Stimulated activated CD4-positive, alpha-beta T cell treated with anti-CD3 and anti-CD28 coated beads, Interleukin-1b, Interleukin-23, amount 100 ng/mL, for 1 hour (primary cell): ENCODE measurements at places on chromosomes 4 and X.

GRCh38 chr4:7425591-7426468 lies 8.9 kb downstream of the PSAPL1 start:
- DNase-seq: no peak

DNA sequence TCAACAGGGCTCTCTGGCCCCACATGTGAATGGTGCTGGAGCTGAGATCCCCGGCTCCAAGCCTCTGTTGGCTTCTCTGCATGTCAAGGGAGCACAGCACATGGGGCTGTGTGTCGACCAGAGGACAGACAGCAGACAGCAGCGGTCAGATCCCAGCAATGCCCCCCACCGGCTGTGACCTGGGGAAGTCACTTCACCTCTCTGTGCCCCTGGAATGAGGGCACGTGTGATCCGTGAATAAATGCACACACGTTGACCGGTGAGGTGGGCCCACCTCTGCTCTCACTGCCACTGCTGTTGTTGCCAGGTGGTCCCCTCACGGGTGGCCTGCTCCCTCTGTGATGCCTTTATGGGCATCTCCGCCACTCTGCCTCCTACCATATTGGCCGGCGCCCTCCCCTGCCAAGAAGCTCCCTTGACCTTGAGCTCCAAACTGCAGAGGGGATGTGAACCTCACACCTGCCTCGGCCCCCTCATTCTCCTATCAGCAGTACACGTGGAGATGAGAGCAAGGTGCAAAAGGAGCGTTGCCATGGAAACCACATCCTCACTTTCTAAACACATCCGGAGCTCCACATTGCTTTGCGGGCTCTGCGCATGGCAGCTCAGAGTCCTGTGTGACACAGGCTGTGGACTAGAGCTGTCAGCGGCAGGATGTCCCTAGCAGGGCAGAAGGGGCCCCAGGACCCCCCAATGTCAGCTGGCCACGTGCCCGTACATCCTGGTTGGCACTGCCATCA lies 75.4 kb downstream of the ABLIM2 start:
- no peak for DNase-seq

GRCh38 chr4:184699941-184700340 lies 34.0 kb downstream of the CENPU start:
- no peak for DNase-seq

DNA sequence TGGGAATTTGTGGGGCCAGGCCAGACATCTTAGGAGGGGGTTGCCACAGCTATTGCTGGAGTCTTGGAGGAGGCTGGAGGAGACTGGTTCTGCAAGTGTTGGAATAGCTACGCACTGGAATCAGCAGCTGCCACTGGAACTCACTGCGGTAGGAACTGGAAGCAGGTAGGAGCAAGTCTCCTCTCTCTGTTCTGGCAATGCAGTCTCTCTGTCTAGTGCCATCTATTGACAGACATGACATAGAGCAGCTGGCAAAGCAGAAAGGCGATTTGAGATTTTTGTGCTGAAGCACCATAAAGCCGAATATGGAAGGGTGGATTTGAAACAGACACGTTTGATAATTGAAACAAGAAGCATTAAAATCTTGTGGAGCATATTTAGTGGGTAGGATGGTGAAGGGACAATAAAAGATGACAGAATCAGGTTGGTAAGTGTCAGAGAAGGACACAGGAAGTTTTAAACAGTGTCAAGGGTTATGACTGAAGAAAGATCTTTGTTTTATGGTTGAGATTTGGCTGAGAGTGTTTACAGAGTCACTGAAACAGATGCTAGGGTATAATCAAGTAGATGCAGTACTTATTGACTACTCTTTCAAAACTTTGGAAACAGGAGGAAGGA lies 23.5 kb upstream of the SYNPO2 start:
- no peak for DNase-seq

GRCh38 chr4:10416441-10416840 lies 40.8 kb downstream of the ZNF518B start:
- DNase-seq: no peak

DNA sequence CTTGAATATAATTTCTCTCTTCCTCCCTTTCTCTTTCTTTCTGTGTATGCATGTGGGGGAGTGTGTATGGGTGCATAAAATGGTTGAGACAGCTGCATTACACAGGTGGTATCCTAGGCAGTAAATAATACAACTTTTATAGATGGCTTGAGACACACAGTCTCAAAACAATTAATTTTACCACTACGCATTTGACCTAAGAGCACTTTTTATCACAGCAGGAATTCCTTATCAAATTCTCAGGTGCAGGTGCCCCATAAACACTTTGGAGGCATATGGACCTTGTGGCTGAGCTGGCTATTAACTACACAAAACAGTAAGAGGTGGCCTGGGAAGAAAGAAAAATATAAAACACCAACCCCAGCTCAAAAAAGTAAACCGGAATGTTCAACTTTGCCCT lies 91.3 kb downstream of the RASGEF1B start:
- DNase-seq: no peak

DNA sequence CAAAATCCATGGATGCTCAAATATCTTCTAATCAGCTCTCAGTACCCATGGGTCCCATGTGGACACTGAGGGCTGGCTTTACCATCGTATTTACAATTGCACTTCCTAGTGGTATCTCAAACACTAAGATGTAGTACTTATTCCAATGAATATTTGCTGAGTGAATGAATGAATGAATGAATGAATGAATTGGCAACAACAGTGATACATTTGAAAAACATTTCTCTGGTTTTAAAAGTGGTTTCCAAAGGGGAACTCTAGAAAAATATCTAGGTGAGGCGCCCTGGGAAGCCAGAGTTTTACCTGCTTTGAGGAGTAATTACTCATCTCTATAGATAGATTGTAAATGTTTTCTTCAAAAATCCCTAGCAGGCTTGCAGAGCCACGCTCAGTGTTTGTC lies 76.6 kb downstream of the CYTL1 start:
- no peak for DNase-seq

DNA sequence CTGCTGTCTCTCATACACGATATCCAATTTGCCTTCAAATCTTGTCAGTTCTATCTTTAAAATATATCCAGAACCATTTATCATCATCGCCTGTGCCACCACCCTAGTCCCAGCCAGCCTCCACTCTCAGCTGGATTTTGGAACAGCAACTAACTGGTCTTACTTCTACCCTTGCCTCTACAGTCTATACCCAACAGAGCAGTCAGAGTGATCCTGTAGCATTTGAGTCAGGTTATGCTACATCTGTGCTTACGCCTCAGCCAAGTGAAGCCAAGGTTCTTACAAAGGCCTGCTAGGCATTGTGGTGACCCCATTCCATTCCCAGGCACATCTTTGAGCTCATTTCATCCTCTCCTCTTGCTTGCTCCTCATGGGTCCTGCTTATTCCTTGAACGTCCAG lies 95.7 kb upstream of the ACSL1 start:
- no peak for DNase-seq

GRCh38 chrX:56785442-56785841 lies 56.4 kb downstream of the NBDY start:
- no peak for DNase-seq

DNA sequence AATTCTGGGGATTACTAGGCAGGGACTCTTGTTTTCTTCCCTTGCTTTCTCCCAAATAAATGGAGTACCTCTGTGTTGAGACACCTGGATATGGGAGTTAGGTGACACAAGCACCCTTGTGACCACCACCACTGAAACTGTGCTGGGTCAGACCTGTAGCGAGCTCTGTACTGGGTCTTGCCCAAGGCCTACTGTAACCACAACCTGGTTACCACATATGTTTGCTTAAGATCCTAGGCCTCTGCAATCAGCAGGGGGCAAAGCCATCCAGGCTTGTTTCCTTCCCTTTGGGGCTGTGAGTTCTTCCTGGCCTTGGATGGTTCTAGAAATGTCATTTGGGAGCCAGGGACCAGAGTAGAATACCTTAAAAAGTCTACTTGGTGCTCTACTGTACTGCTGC lies 49.4 kb downstream of the LPAR4 start:
- no peak for DNase-seq

DNA sequence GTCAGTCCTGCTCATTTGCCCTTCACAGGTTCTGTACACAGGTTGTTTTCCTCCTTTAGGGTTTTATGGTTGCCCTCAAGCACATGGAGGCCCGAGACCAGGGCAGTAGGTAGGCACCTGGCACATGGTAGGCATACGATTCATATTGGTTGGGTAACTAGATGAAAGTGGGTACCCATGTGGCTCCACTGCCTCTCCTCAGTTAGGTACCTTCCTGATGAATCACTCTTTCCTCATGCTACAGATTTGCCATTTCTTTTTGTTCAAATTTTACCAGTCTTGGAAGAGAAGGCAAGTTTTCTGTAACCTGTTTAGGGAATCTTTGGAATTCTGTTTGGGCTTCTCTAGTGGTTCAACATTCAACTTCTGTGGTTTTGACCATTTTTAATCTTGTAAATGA lies 121.3 kb downstream of the FHIP1A start:
- DNase-seq: no peak

- DNase-seq: no peak
Observed at GRCh38 chrX:86133761-86134160, 14.5 kb upstream of the DACH2 start.

DNA sequence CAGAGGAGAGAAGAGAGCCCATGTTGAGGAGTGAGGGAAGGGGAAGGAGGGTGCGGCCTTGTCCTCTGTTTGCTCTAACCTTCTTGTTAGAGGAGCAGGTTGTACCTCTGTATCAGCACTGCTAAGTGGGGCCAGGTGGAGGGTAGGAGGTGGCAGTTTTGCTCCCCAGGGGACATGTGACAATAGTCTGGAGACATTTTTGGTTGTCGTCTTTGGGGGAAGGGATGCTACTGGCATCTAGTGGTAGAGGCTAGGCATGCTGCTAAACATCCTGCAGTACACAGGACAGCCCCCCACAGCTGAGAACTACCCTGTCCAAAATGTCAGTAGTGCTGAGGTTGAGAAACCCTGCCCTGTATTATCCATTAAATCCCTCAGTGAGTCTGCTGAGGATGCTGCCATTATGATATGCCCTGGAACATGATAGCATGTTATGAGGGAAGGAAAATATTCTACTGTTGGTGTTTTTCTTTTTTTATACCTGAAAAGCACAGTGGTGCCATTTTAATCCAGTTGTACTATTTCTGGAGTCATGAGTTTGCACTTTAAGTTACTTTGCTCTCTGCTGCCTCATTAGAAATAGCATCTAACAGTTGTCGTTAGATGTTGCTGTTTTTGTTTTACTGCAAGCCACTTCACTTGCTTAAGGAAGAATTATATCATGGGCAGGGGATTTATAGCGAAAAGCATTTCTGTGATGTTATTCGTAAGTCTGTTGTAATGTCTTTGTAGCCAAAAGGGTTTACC lies 90.6 kb downstream of the LRP2BP start:
- no peak for DNase-seq

- DNase-seq: no peak
Observed at GRCh38 chr4:1079711-1080265, 33.6 kb downstream of the RNF212 start.

DNA sequence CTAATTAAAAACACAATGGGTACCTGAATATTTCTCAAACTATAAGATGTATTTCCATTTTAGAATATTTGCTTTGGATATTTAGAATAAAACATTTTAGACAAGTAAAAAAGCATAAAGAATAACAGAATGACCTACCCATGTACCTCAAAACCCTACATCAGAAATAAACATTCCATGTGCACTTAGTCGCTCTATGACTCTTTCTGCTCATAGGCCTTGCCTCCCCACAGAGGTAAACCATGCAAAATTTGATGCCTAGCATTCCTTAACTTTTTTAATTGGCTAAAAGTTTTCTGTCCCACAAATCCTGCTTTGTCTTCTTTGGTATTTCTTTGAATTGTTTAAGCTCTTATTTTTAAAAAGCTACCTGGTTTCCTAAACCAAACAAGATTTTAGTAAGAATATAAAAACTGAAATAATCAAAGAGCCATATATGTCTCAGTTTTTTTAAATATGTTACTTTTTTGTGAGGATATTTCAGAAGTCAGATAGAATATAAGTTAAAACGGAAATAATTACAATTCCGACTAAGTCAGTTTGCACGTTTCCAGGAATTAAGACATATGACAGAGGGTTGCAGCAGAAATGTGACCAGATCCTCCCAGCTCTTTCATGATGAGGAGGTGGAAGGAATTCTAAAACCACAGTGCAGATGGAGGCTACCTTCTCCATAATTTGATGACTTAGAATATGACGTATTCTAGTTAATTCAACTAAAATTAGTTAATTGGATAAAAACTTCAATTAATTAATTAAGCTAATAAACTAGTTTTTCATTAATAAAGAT lies 102.5 kb downstream of the FIP1L1 start:
- DNase-seq: no peak

- DNase-seq: no peak
Observed at GRCh38 chrX:63686878-63687714, 97.9 kb downstream of the ARHGEF9 start.

- no peak for DNase-seq
Observed at GRCh38 chr4:158333820-158334219, 123.5 kb downstream of the TMEM144 start.

GRCh38 chr4:39712819-39713607 lies 15.1 kb downstream of the UBE2K start:
- DNase-seq: no peak

DNA sequence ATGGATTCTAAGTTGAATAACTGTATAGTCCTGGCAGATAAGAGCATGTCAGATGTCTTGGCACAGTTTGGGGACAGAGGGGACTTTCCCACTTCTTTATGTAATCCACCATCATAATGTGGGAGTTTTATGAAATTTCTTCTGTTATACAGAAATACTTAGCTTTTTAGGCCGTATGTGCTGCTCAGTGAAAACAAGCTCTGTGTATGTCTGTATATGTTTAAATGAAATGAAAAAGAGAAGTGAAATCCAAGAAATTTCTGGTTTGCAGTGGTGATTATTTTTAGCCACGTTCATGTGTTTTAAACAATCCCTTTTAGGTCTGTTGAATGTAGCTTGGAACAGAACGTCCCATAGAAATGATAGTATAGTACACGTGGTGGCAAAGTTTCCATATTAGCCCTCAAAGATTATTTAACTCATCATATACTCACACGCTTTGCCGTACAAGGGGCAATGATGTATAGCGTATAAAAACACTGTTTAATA lies 41.0 kb downstream of the GAB1 start:
- DNase-seq: no peak

GRCh38 chrX:57929373-57929772 lies 19.1 kb upstream of the ZXDA start:
- DNase-seq: no peak

DNA sequence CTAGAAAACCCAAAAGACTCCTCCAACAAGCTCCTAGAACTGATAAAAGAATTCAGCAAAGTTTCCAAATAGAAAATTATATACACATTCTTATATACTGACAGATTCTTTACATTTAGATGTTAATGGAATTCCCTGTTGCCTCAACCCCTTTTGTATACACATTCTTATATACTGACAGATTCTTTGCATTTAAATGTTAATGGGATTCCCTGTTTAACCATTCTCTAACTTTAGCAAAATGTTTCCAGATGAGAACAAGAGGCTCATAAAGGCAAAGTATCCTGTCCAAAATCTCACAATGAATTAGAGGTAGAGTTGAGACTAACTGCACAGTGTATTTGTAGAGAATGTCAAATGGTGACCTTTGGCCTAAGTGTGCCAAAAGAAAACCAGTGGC lies 23.1 kb upstream of the AR start:
- no peak for DNase-seq

- no peak for DNase-seq
Observed at GRCh38 chrX:31237189-31237588, 165.3 kb upstream of the FTHL17 start.
